ENCODE measurements at places on chromosomes 11 and 22.

DNA sequence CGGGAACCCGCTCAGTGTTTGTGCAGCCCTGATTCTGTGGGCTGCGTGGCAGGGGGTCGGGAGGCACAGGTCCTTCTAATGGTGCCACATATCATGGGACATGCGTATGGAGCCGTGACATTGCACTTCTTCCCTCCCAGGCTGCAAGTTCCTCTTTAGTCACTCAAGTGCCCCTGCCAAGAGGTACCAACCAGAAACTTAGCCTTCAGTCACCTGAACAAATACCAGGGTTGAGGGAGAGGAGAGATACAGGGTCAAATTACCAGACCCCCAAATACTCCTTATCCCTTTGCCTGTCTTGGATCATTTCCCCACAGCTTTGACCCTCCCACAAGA, 209.1 kb downstream of the BUD13 start:
- no peak overlapping the region for H3K27ac ChIP-seq
- H3K36me3 ChIP-seq, result no peaks in the 10 kb centered on the region
- H3K4me3 ChIP-seq, result no peak overlapping the region
- DNase-seq, result no peak

- no peaks in the 10 kb centered on the region for H3K4me1 ChIP-seq
- no peak overlapping the region for H3K27ac ChIP-seq
- H3K27me3 ChIP-seq, result peaks cover 16% of the 10 kb centered on the region
- no peaks in the 10 kb centered on the region for H3K36me3 ChIP-seq
- no peak for DNase-seq
Measured at GRCh38 chr11:117544130-117544800, 216.6 kb downstream of the CEP164 start.

GRCh38 chr11:95293116-95293515, 62.1 kb upstream of the SESN3 start:
- DNase-seq, result no peak
- H3K36me3 ChIP-seq, result no peaks in the 10 kb centered on the region
- peaks cover 5% of the 10 kb centered on the region for H3K27me3 ChIP-seq
- H3K27ac ChIP-seq, result no peak overlapping the region
- no peaks in the 10 kb centered on the region for H3K4me1 ChIP-seq
- H3K4me3 ChIP-seq, result no peak overlapping the region

- no peaks in the 10 kb centered on the region for H3K27me3 ChIP-seq
- H3K4me1 ChIP-seq, result peaks cover 38% of the 10 kb centered on the region
- peak overlapping the region; percentile 65 for H3K4me3 ChIP-seq
- 0 out of 2 replicates have a peak, but pooled peaks cover 5% of the 10 kb centered on the region for H3K36me3 ChIP-seq
- peak overlapping the region; percentile 95 for H3K27ac ChIP-seq
- peak; percentile 92 for DNase-seq
Measured at GRCh38 chr11:111913997-111914396, 1.5 kb downstream of the HSPB2 start.

Measured in GM23248 (cell line).